ENCODE measurements at places on chromosomes 4 and X. TPM values are rescaled to one million over a fixed set of nuclear protein-coding genes. Genes with fewer than 3 reads are reported as not detected.

GRCh38 chrX:24241822-24242648 lies 71.8 kb downstream of the SUPT20HL2 start:
- DNase-seq = no peak

GRCh38 chr4:184477201-184477999 lies 3.0 kb upstream of the IRF2 start:
- no peak for DNase-seq

Gene KCND1
- 2.7 TPM for polyA plus RNA-seq

Gene MAGEA2
- polyA plus RNA-seq = not detected

Gene ASB9
- 13.3 TPM for polyA plus RNA-seq

Gene PRRG3
- 9.6 TPM for polyA plus RNA-seq
